Stimulated activated CD4-positive, alpha-beta T cell treated with anti-CD3 and anti-CD28 coated beads, Interleukin-1b, Interleukin-23, amount 100 ng/mL, for 1 hour (primary cell): ENCODE measurements at places on chromosomes 2 and 18.

- no peak for DNase-seq
Observed at GRCh38 chr2:201931951-201932350, 101.7 kb upstream of the FZD7 start.

DNA sequence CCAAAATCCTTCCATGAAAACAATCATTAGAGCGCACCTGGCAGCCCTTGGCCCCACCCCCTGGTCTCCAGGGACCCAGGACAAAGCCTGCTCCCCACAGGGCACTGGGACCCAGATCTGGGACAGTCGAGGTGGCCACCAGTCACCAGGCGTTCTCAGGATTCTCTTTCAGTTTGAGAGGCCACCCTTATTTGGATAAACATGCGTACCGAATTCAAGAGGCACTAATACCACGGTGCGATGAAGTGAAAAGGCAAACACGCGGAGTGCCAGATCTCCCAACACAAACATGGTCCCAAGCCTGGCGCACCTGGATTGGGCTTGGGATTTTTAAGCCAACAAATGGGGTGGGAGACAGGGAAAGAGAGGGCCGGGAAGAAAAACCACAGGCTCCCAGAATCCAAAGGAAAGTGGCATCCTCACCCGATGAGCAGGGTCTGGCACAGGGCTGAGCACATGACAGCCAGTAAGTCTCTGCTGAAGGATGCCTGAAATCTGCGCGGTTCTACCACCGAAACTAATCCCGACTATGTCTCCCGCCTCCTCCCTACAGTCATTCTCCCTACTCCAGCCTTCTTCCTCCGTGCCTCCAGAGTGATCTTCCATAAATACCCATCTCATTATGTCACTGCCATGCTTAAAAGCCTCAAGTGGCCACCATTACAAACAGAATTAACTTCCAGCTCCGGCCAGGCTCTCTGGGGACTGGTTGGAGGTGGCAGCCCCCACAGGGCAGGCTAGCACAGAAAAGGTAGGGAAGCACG is 60.9 kb upstream of the KLHL29 start:
- no peak for DNase-seq

DNA sequence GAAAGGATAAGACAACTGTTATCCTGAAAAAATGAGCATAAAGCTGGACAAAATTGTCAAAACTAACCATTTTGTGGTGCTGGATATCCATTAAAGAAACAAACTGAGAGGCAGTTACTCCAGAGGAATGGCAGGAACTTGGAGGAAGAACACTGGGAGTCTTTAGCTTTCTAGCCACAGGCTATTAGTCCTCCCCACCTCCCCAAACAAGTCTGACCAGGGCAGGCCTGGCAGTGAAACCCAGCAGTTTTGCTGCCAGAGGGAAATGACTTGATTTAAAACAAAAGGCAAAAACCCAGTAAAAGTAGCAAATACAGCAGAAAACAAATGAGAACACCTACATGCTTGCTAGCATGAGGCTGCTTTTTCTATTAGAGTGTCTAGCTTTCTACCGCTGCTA is 34.9 kb downstream of the OSBPL1A start:
- DNase-seq, result no peak

DNA sequence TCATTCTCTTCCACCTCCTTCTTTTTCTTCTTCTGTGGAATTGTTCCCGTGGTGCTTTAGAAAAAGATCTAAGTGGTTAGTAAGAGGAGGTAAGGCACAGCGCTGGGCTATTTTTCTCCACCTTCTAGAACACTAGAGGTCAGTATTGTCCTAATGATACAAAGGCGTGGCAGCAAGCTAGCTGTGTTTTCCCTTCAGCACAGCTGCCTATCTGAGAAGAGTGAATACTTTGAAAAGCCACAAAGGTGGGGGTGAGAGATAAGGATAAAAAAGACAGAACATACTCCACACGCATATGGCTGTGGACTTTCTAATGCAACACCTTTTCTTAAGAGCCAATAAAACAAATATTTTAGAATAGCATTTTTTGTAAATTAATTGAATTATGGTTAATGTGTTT is 2.1 kb downstream of the CNTNAP5 start:
- no peak for DNase-seq

DNA sequence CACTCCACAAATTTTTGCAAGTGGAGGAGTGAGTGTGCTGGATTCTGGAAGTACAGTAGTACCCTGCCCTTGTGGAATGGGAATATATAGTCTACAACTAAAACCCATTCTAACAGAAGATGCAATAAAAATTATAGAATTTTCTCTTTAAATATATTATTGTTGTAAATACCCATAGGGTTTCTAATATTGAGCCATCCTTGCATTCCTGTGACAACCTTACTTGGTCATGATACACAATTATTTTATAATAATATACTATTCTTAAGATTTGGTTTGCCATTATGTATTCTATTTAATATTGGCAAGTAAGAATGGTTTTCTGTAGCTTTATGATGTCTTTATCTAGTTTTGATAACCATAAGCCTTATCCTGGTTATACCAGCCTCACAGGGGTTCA is 52.2 kb downstream of the EML6 start:
- DNase-seq, result no peak

- no peak for DNase-seq
Observed at GRCh38 chr18:47036298-47036874, 965 bp upstream of the ELOA2 start.
